Left forelimb (tissue), 1 donor: ENCODE measurements at places on chromosomes 4 and X.

DNA sequence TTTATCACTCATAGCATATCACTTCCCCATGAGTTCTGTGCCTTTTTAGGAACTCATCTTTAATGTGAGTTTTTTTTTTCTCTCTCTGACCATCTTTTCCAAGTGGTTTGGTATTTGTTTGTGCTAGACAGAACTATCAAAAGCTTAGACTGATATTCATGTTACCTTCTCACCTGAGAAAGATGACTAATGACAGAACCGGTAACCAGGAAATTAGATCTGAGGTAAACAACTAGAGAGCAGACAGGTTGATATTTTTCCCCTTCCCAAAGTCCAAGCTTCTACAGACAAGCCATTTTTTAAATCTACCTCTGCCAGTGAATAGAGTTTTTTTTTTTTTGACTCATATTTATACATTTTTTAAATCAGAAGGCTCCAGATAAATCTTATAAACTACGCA lies 17.0 kb upstream of the SRD5A3 start:
- DNase-seq = no peak

GRCh38 chrX:38172596-38172995 lies 48.1 kb downstream of the SRPX start:
- DNase-seq = no peak

- DNase-seq = no peak
Observed at GRCh38 chr4:143512978-143513313, 556 bp upstream of the SMARCA5 start.

GRCh38 chrX:14235004-14235403 lies 205.3 kb upstream of the GEMIN8 start:
- no peak for DNase-seq

GRCh38 chrX:46710425-46710824 lies 48.5 kb downstream of the SLC9A7 start:
- no peak for DNase-seq

DNA sequence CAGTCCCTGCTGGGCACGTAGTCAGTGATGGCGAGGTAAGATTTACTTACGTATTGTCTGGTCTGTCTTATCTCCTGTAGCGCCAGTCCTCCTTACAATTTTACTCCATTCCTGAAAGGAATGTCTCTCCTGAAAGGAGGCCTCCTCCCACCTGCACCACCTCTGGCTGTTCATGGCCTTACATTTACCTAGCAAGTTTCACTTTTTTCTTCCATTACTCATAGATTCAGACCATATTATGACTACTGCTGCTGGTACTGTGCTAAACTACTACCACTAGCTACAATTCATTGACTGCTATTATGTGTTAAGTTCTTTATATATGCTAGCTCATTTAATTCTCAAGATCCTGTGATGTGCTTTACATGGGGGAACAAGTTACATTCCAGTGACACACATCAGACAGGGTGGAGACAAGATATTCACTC lies 189.9 kb downstream of the BMPR1B start:
- DNase-seq = no peak

- DNase-seq = no peak
Observed at GRCh38 chr4:95155759-95156451, 392.9 kb downstream of the UNC5C start.

DNA sequence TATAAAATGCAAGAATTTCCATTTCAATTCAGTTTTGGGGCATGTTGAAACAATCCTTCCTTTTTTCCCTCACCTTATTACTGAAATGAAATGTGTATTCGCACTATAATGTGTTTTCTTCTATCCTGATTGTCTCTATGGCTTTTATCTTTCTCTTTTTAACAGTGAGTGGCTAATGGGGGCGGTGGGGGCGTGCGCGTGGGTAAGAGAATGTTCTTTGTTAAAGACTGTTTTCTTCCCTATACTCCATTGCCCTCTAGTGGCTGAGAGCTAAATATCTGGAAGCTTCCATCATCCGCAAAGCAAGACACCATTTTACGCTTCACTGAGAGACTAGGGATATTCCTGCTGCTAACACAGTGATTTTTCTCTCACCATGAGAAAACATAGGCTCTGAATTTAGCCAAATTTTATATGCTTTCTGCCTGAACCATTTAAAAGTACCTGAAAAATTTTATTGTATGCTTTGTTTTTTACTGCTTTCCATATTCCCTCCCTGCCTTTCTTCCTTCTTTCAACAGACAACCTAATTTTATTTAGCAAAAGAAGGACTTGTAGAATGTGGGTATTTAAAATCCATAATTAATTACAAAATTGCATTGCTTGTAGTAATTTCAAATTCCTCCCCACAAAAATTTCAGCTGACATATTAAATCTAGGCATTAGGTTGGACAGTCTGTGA lies 194.0 kb downstream of the GASK1B start:
- peak; percentile 65 for DNase-seq

DNA sequence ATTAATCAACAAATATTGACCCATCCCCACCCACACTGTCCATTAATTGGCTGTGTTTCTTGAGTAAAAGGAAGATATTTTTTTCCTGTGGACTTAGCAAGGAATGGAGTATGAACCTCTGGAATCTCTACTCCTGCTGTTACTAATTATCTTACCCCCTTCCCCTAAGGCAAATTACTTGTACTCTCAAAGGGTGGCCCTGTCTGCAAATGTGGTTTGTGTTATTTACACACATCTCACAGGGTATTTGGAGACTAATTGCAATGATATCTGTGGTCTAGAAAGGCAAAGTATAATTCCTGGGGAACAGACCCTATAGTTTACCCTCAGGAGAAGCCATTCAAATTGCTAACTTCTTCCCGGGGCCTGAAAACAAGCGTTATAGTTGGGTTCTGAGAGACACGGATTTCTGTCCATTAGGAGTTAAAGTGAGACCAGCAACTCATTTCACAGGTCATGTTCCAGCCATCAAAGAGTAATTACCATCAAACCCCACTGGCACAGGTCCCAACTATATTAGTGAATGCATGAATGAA lies 133.0 kb upstream of the RASGEF1B start:
- DNase-seq = no peak

GRCh38 chrX:9816084-9816700 lies 30.0 kb downstream of the SHROOM2 start:
- DNase-seq = no peak

DNA sequence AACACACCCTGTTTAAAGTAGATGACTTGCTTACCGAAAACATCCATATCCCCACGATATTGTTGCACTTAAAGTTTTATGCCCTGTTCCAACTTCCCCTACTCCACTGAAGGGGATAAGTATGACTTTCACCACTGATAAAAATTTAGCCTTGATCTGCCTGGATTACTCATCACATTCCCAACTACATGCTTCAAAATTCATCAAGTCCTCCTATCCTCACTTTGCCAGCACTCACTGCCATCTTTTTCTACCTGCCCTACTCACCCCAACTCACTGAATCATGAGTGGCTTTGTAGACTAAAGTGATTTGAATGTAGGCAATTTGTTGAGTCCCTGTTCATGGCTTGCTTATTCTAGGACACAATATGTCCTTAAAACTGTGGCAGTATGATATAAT lies 12.2 kb upstream of the GPRIN3 start:
- DNase-seq = no peak

- DNase-seq = no peak
Observed at GRCh38 chrX:52556741-52557140, 39.9 kb upstream of the XAGE1B start.

DNA sequence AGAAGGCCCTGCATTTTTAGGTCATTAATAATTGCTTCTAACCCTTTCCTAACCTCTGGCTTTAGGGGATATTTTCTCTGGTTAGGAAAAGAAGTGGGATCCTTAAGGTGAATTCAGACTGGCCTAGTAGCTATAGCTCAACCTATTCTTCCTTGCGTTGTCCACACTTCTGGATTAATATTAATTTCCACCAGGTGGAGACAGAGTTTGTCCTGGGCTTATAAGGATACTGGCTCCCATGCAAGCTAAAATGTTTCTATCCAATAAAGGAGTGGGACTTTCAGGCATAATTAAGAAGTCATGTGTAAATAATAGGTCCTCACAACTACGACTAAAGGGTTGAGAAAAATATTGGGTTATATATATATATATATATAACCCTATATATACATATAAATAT lies 860.0 kb upstream of the POU3F4 start:
- DNase-seq = no peak

DNA sequence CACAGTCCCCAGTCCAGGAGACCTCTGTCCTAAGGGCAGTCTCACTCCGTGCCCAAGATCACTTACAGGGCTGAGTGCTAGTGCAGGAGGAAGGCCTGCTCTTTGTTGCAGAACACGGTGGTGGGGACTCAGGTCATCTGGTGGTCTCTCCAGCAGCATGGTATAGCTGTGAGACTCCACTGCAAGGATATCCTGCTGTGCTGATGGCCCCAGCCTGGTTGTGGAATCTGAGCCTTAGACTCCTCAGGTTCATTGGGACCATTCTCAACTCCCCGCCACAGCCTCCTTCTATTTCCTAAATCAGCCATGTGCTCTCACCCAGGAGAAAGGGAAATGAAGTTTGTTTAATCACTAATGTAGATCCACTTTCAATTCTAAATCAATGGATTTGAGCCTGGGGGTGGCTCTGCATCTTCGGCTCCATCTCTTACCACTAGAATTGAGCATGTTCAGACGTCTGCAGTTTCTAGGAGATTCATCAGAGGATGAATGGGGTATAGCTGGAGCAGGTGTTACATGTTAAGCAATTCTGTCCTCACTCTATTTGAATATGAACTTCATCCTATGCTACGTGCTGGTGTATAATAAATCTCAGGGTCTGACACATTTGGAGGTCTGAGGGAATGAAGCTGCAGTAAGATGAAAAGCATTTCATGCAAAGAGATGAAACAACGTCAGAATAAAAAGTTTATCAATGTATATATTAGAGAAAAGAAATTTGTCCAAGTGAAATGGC lies 189.2 kb downstream of the MGST2 start:
- no peak for DNase-seq

DNA sequence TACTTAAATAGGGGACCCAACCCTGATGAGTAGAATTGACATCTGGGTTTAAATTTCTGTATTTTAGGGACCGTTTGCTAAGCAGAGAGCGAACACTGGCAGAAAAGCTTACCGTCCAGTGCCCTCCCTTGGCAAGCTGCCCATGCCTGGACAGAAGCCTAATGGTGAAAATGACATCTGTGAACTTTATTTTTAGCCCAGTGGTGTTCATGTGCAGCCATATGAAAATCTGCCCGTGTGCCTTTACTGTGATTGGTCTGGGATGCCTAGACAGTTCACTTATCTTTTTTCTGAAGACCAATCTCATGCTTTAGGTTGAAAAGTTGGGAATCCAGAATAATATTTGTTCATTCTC lies 1.1 kb downstream of the STBD1 start:
- DNase-seq = no peak

DNA sequence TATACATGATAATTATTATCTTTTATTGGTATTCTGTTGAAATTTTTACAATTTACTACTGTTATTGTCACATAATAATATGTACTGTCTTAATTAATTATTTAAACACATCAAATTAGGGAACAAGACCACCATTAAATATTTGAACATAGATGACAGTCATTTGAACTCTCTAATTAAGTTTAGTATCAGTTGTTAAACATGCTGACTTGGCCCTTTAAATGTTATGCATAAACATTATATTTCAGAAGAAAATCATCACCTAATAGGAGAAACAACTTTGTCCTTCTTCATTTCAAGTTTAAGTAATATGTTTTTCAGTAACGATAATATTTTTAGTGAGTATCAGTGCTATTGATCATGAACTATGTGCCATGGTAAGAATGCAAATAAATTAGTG lies 623.5 kb upstream of the GNPDA2 start:
- no peak for DNase-seq

DNA sequence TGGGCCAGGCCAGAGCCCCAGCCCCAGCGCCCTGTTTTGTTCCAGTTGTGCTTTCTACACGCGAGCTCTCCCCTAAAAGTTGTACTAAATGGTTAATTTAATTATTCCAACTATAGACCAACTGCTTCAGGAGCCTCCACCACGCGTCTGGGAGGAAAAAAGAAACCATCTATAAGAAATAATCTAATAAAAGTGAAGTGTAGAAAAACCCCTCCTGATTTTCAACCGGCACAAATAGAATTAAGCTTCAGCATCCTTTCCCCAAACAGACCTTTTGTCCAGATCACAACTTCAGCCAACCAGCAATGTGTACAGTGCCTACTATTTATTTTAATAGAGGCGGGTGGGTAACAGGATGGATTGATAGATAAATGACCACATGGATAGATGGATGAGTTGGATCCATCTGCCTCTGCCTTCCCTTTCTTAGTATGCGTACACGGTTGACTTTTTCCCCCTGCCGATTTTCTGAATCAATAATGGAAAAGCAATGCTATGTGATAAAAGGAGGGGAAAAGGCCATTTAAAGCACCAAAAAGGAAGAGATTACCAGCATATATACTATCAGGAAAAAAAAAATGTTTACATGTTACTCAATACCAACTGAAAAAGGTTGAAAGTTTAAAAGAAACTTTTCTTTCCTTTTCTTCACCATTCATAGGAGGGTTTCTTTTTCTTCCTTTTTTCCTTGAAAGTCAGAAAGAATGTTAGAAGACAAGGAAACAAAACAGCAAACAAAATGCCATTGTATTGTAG lies 3.7 kb upstream of the PHOX2B start:
- DNase-seq = no peak

DNA sequence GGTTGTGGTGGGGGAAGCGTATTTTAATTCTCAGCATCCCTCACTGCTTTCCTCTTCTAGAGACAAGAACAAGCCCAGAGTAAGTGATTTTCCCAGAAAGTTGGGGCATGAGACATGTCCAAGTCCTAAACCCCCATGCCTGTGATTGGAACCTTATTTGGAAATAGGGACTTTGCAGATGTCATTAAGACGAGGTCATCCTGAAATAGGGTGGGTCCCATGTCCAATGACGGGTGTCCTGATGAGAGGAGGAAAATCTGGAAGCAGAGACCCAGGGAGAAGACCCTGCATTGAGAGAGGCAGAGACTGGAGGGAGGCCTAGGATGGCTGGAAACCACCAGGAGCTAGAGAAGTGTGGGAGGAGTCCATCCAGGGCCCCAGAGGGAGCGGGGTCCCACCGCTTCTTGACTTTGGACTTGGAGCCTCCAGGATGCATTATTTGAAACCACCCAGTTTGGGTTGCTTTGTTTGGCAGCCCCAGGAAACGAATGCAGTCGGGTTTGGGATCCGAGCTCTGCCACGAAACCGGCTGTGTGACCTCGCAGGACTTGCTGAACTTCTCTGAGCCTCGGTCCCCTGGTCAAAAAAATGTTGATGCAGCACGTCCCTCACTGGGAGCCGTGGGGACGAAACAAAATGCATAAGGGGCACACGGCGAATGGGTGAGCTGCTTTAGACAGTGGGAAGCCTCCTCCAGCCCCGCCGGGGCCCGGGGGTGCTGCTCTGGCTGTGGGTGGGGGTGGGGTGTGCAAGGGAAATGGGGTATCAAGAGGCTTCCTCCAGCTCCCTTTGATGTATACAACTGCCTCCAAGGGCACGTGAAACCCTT lies 113.9 kb downstream of the CPZ start:
- DNase-seq = peak; percentile 44

DNA sequence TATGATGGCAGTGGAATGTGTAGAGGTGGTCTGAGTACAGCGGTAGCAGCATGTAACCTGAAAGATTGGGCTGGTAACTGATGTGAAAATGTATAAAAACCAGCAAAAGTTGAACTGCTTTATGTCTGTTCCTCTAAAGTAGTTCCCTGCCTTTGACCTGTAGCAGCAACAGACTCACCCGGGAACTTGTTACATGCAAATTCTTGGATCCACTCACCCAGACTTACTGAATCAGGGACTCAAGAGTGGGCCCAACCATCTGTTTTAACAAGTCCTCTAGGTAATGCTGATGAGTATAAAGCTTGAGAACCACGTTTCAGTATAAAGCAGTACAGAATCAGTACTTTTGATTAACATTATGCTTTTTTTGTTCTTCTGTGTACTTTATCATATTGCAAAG lies 84.7 kb downstream of the RAP1GDS1 start:
- no peak for DNase-seq
